ENCODE measurements at places on chromosomes 2 and 18.
A peak's percentile ranks its signal among the peaks of the same experiment; 100 is the strongest.

DNA sequence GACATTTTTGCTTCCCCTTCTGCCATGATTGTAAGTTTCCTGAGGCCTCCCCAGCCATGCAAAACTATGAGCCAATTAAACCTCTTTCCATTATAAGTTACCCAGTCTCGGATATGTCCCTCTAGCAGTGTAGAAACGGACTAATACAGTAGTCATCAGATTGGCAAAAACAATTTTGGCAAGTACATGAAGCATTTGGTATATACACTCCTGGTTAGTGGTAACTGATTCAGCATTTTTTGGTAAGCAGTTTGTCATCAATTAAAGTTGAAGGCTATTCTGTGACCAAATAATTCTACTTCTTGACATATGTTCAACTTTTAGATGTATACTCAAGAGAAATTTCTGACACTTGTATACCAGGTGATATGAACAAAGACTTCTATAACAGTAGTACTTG is 190.5 kb upstream of the STON1 start:
- peak; percentile 53 for DNase-seq

- DNase-seq, result peak; percentile 42
Observed at GRCh38 chr2:86480105-86480504, 38.9 kb downstream of the KDM3A start.

DNA sequence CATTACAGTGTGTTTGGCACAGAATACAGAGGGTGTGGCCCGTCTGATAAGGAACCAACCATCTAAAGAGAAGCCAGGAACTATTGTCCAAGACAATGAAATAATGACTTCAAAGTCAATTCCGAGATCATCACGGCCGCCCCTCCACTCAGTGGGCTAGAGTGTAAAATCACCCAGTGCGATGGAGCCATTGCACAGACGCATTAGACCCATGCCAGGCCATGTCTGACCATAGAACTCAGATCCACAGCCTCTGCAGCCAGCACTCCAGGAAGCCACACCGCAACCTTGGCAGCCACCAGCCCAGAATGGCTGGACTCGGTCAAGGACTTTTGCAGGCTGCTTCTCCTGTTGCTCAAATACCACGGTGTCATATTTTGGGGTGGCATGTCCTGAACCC is 835.7 kb downstream of the DCDC2C start:
- DNase-seq, result no peak

- DNase-seq, result no peak
Observed at GRCh38 chr2:227058888-227059399, 105.1 kb downstream of the COL4A4 start.

GRCh38 chr2:159035790-159036411 is 67.5 kb downstream of the TANC1 start:
- DNase-seq, result peak; percentile 39

DNA sequence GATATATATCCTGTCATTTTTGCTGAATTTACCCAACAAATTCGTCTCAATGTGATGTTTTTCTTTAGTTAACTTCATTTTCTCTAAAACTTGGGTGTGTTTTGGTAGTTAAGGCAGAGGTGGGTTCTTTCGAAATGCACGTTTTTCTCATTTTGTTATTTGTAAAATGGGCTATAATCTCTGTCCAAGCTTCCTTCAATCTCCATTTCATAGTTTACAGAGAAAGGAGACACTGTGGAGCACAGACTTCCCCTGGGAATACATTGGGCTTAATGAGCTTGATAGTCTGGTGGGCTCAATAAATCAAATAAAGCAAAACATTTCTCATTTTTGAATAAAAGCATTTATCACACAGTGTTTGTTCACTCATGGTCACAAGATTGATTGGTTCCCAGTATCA is 145.1 kb downstream of the AGPS start:
- DNase-seq, result no peak

Data from GM23248 (cell line).